ENCODE measurements at places on chromosomes 11 and 22.

GRCh38 chr11:11993839-11994238, 14.6 kb downstream of the DKK3 start:
- peak; percentile 91 for DNase-seq

GRCh38 chr11:111388842-111389241, 9.8 kb upstream of the POU2AF1 start:
- no peak for DNase-seq

DNA sequence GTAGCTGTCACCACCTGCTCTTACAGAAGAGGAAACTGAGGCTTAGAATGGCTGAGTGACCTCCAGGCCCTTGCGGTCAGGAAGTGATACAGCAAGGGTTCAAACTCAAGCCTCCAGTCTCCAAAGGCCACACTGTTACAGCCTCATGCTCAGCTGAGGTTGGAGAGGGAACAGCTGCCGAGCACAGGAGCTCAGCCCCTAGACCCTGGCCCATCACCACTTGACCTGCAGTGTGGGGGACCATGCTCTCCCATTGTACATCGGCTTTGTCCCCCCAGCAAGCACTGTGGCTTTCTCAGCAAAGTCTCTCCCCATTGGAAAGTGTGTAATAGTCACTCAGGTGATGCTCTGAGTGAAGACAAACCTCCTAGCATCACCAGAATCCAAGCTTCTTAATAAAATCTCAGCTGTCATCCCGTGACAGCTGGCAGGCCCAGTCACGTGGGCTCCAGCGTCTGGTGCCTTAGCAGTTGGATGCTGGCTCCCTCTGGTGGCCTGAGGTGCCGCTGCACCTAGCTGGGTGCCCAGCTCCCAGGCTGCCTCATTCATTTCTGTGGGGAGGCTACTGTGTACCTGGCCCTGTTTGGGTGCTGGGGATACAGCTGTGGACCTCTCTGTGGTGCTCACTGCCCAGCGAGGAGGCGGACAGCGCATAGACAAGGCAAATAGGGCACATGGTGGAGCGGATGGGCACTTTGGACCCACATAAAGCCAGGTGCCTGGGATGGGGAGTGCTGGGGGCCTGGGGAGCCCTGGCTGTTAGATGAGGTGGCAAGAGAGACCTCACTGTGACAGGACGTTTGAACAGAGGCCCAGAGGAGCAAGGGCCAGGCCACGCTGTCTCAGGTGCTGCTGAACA, 19.1 kb upstream of the MYRF start:
- peak; percentile 78 for DNase-seq

GRCh38 chr11:124863826-124864165, 1.4 kb upstream of the ROBO3 start:
- DNase-seq = no peak

- DNase-seq = peak; percentile 75
Measured at GRCh38 chr11:96228910-96229309, 114.1 kb downstream of the MAML2 start.

DNA sequence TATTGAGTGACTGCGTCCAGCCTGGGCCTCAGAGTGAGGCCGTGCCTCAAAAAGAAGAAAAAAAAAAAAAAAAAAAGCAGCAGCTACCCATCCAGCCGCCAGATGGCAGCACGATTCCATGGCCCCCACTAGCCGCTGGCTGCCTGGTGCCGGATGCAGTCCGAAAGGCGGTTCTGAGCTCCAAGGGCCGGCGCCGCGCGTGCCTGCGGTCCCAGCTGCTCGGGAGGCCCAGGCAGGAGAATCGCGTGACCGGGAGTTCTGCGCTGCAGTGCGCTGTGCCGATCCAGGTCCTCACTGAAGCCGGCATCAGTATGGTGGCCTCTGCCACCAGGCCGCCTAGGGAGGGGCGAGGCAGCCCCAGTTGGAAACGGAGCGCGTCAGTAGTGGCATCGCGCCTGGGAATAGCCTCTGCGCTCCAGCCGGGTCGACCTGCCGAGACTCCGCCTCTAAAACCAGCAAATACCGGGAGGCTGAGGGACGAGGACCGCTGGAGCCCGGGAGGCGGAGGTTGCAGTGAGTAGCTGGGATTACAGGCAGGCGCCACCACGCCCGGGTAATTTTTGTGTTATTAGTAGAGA, 19.3 kb downstream of the SCARF2 start:
- peak; percentile 78 for DNase-seq

DNA sequence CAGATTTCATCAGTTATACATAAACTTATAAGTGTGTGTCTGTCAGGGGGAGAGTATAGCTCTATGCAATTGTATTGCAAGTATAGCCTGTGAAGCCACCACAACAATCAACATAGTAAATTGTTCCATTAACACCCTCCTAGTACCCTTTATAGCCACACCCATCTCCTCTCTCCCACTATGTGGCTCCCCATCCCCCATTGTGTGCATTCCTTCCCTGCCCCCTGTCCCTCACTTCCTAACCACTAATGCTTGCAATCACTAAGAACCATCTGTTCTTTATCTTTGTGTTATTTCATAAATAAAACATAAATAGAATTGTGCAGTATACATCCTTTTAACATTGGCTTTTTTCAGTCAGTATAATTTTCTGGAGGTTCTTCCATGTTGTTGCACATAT, 83.1 kb upstream of the SLC5A12 start:
- peak; percentile 61 for DNase-seq

DNA sequence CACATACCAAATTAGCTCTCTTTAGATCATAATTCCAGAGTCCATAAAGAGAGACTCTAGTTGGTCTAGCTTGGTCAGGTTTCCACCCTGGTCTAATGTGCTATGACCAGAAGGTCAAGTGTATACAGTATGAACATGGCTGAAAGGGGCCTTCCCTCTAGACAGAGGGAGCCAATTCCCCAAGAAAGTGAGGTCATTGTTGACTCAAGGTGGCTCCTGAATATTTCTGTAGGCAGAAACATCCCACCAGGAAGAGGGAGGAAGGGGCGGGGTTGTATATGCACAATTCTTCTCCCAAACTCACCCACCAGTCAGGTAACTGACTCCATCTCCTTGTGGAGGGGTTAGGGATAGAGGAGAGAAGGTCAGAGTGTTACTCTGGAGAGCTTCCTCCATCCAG, 281.8 kb upstream of the PLET1 start:
- DNase-seq = no peak

- DNase-seq = peak; percentile 28
Measured at GRCh38 chr11:67117672-67118180, 1.3 kb upstream of the KDM2A start.

- no peak for DNase-seq
Measured at GRCh38 chr22:29167032-29167911, 38.4 kb upstream of the EMID1 start.

DNA sequence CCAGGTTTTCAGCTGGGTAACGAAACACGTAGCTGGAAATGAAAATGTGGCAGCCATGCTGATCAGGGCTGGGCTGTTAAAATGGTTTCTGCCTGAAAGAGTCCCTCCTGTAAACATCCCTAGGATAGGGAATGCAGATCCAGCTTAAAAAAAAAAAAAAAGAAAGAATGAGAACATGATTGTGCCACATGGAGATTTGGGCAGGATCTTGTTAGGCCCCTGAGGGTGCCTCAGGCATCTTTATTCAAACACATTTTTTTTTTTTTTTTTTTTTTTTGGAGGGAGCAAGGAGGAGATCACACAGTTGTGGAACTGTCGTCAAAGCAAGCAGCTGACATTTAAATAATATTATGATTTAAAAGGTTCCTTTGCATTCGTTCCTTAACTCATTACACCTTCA, 900.3 kb downstream of the OPCML start:
- DNase-seq = no peak

- DNase-seq = peak; percentile 49
Measured at GRCh38 chr22:46262449-46263215, 511 bp downstream of the PKDREJ start.

DNA sequence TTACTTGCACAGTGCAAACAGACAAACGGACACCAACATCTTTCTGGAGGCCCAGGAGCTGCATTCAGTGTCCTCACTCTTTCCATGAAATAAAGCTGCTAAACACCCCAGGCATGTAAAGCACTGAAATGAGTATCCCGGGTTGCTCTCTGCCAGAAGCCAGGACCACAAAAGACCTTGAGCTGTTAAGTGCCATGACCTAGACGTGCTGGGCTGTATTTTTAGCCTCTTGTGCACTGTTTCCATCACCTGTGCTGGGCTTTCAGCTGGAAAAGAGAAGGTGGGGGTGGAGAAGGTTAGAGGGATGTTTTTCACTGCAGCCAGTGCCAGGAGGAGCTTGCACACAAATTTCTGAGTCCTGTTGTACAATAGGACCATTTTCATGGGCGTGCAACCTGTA, 3.4 kb upstream of the KREMEN1 start:
- DNase-seq = no peak

DNA sequence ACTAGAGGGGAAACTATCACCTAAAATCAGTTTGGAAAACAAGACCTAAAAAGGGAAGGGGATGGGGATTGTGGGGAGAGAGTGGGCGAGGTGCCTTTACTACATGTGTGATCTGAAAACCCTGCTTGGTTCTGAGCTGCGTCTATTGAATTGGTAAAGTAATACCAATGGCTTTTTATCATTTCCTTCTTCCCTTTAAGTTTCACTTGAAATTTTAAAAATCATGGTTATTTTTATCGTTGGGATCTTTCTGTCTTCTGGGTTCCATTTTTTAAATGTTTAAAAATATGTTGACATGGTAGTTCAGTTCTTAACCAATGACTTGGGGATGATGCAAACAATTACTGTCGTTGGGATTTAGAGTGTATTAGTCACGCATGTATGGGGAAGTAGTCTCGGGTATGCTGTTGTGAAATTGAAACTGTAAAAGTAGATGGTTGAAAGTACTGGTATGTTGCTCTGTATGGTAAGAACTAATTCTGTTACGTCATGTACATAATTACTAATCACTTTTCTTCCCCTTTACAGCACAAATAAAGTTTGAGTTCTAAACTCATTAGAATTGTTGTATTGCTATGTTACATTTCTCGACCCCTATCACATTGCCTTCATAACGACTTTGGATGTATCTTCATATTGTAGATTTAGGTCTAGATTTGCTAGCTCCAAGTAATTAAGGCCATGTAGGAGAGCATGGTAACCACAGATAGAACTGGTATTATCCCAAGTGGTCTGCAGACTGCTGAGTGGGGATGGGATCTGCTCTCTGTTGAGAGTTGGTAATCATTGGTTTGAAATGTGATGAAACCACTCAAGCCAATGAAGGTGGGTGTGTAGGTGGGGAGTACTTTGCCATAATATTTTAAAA, 3.6 kb downstream of the NEAT1 start:
- DNase-seq = peak; percentile 80

- DNase-seq = no peak
Measured at GRCh38 chr22:46911346-46911745, 148.9 kb downstream of the TBC1D22A start.
